D341Med (cell line): ENCODE measurements at places on chromosomes 11 and 22.

DNA sequence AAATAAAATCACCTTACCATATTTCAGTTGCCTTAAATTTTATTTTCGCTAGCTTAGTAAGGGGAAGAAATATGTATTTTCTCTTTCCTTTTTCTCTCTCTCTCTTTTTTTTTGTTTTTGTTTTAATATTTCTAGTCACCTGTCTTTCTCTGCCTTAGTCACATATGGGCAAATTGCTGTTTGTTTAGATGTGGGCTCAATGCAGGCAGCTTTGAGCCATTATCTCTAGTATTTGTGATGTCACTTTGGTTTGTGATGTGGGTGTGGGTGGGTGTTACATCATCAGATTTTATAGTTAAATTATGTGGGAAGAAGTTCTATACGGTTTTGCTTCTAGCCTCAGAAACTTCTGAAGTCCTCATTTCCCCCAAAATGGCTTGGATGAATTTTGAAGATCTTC is at the start of gene C22orf31:
Gene C22orf31, minus strand, starts transcription at position 59 of the 400 bp plus-strand sequence. Its CDS starts 39 bp downstream, at position 20.
- DNase-seq = no peak

- DNase-seq = no peak
Observed at GRCh38 chr11:61138935-61139334, 22.3 kb downstream of the VPS37C start.

DNA sequence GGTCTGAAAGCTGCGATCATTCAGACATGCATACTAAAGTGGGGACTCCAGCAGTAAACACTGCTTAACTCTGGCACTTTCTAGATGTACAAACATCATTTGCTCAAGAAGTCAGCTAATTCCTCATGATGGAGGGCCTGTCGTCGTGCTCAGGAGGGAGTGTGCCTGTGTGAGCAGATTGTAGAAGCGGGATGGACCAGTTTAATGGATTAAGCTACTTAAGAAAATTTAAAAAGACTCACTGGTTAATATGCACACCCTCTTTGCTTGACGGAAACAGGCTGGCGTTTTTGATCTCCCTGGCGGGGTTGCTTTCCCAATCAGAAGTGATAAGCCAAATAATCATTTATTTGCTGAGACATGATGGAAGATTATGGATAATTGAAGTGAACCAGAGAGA is 79.0 kb downstream of the LDLRAD3 start:
- DNase-seq = peak; percentile 73

DNA sequence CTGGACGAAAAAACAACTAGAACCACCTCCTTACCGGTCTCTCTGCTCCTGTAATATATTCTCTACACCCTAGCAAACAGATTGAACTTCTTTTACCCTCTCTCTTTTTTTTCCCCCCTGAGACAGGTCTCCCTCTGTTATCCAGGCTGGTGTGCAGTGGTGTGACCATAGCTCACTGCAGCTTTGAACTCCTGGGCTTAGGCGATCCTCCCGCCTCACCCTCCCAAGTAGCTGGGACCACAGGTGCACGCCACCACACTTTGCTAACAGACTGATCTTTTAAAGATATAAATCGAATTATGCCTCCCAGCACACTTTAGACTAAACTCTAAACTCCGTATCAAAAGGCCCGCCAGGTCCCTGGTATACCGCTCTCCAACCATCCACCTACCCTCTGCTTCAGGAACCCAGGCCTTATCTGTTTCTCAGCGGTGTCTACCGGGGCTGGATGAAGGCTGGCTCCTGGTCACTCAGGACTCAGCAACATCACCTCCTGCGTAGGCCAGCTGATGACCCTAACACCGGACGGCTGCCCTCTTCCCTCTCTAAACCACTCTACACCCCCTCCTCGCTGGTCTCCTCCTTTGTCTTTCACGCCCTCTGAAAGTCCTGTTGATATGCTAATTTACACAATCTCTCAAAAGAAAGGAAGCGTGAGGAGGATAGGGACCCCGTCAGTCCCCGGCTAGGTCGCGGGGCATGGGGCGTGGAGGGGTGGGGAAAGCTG is 745 bp downstream of the C22orf39 start:
- DNase-seq = no peak

- no peak for DNase-seq
Observed at GRCh38 chr22:26806445-26807175, 149.2 kb downstream of the MIAT start.

- DNase-seq = peak; percentile 83
Observed at GRCh38 chr11:12411806-12412727, 34.7 kb downstream of the PARVA start.

GRCh38 chr22:30393885-30394284 is 2.9 kb upstream of the SEC14L2 start:
- no peak for DNase-seq
